ENCODE measurements at places on chromosomes 4 and X. TPM values are rescaled to one million over a fixed set of nuclear protein-coding genes. Genes with fewer than 3 reads are reported as not detected.
A peak's percentile ranks its signal among the peaks of the same experiment; 100 is the strongest.

CXCL6 gene
- 0.57 TPM for total RNA-seq

NSUN7 gene
- total RNA-seq = 2.4 TPM

VCX3B gene
- total RNA-seq = not detected

HDAC8 gene
- total RNA-seq = 16.9 TPM

TRIM60 gene
- total RNA-seq = not detected

SMIM31 gene
- total RNA-seq = not detected

MAGEA3 gene
- not detected for total RNA-seq

SPOCK3 gene
- total RNA-seq = not detected

SLC2A9 gene
- total RNA-seq = 8.6 TPM

SLC9B1 gene
- total RNA-seq = 0.76 TPM

KCNE5 gene
- not detected for total RNA-seq

ZCCHC12 gene
- total RNA-seq = not detected

NAP1L2 gene
- 0.97 TPM for total RNA-seq

- H3K27me3 ChIP-seq = no peaks in the 10 kb centered on the region
- H3K27ac ChIP-seq = no peak overlapping the region
- no peaks in the 10 kb centered on the region for H3K36me3 ChIP-seq
- no peaks in the 10 kb centered on the region for H3K4me1 ChIP-seq
Measured at GRCh38 chrX:44267116-44267515, 76.4 kb downstream of the EFHC2 start.

GRCh38 chr4:94463771-94464170 is 12.0 kb downstream of the PDLIM5 start:
- DNase-seq = no peak
- no peak overlapping the region for H3K27ac ChIP-seq
- H3K27me3 ChIP-seq = no peaks in the 10 kb centered on the region

GRCh38 chr4:14184265-14184664 is 556.7 kb upstream of the BOD1L1 start:
- no peak for DNase-seq
- H3K4me1 ChIP-seq = no peaks in the 10 kb centered on the region
- no peaks in the 10 kb centered on the region for H3K36me3 ChIP-seq

GRCh38 chr4:124032035-124032434 is 635.4 kb downstream of the SPRY1 start:
- no peaks in the 10 kb centered on the region for H3K27me3 ChIP-seq
- no peak overlapping the region for H3K27ac ChIP-seq
- no peaks in the 10 kb centered on the region for H3K36me3 ChIP-seq
- H3K4me3 ChIP-seq = no peak overlapping the region

DNA sequence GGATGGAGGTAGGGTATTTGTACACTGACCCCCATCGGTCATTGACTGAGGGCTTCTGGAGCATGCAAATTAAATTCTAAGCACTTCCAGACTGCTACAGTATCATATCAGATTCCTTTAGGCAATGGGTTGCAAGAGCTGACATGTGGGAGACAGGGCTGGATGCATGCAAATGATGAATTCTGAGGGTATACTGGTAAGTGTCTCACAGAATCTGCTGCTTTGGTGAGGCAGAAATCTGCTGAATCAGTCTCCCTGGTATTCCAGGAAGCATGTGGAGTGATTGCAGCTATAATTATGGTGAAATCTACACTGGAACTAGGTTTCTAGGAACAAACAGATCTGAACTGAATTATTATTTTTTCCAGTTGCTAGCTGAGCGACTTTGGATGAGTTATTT is 684.9 kb upstream of the MAGEB2 start:
- no peak overlapping the region for H3K4me3 ChIP-seq
- no peaks in the 10 kb centered on the region for H3K36me3 ChIP-seq

GRCh38 chr4:40309250-40309774 is 25.8 kb upstream of the CHRNA9 start:
- no peak overlapping the region for H3K4me3 ChIP-seq
- DNase-seq = no peak
- H3K27me3 ChIP-seq = no peaks in the 10 kb centered on the region
- H3K27ac ChIP-seq = peak overlapping the region; percentile 18
- peaks cover 8% of the 10 kb centered on the region for H3K4me1 ChIP-seq
- H3K36me3 ChIP-seq = no peaks in the 10 kb centered on the region

- no peak for DNase-seq
- no peaks in the 10 kb centered on the region for H3K27me3 ChIP-seq
- peak overlapping the region; percentile 11 for H3K27ac ChIP-seq
Measured at GRCh38 chrX:45781901-45782553, 581.4 kb upstream of the DIPK2B start.

- H3K27ac ChIP-seq = no peak overlapping the region
- H3K36me3 ChIP-seq = no peaks in the 10 kb centered on the region
- H3K4me1 ChIP-seq = peaks cover 4% of the 10 kb centered on the region
- no peak for DNase-seq
- H3K27me3 ChIP-seq = no peaks in the 10 kb centered on the region
Measured at GRCh38 chr4:26113339-26113940, 199.4 kb downstream of the SMIM20 start.

- H3K4me1 ChIP-seq = peaks cover 13% of the 10 kb centered on the region
- H3K4me3 ChIP-seq = no peak overlapping the region
- no peak overlapping the region for H3K27ac ChIP-seq
- no peak for DNase-seq
Measured at GRCh38 chrX:2538031-2538757, 37.4 kb upstream of the DHRSX start.

DNA sequence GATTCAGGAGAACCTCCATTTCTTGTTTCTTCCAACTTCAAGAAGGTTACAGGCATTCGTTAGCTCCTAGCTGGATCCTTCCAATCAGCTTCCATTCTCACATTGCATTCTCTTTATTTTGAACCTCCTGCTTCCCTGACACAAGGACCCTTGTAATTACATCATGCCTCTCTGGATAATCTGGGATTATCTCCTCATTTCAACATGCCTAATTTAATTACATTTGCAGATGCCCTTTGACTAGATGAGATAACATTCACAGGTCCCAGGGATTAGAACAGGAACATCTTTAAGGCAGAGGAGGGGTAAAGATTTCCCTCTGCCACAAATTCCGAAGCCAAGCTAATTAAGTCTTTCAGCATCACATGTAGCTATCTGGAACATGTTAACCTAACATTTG is 753.8 kb upstream of the PCDH7 start:
- H3K4me1 ChIP-seq = no peaks in the 10 kb centered on the region
- H3K36me3 ChIP-seq = no peaks in the 10 kb centered on the region
- DNase-seq = no peak

DNA sequence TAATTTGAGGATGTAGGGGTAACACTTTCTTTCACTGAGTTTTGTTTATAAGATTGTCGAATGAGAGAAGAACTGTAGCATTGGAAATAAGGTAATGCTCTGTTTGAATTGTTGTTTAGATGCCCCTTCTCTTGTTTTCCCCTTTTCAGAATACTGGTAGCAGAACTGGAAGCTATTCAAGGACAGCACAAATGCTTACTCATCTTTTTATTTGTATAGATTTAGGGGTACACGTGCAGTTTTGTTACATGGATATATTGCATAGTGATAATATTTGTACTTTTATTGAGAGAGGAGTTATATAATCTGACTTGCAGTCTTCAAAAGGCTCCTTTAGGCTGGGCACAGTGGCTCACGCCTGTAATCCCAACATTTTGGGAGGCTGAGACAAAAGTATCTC is 145.4 kb upstream of the HAND2 start:
- H3K36me3 ChIP-seq = no peaks in the 10 kb centered on the region
- no peaks in the 10 kb centered on the region for H3K4me1 ChIP-seq
- H3K4me3 ChIP-seq = no peak overlapping the region
- DNase-seq = no peak

- DNase-seq = no peak
- peak overlapping the region; percentile 25 for H3K27ac ChIP-seq
- no peaks in the 10 kb centered on the region for H3K27me3 ChIP-seq
- no peaks in the 10 kb centered on the region for H3K4me1 ChIP-seq
Measured at GRCh38 chr4:155442267-155443105, 65.7 kb upstream of the MAP9 start.

DNA sequence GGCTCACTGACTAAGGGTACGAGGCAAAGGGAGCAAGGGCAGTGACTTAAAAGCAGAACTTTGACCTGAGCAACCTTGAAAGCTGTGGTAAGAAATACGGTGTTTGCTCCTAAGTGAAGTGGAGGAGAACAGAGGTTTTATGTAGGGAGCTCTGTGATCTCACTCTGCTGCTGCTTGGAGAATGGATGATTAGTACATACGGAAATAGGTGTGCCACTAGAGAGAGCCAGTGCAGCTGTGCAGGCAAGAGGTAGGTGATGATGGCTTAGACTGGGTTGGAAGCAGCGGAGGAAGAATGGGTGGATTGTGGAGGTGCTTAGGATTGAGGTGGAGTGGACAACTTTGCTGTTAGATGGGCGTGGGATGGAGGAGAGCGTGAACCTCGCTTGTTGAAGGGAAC is 85.0 kb downstream of the FAM193A start:
- no peak for DNase-seq
- H3K4me1 ChIP-seq = peaks cover 31% of the 10 kb centered on the region
- no peak overlapping the region for H3K4me3 ChIP-seq
- H3K27me3 ChIP-seq = no peaks in the 10 kb centered on the region
